DND-41 (cell line): ENCODE measurements at places on chromosomes 7 and 10.

DNA sequence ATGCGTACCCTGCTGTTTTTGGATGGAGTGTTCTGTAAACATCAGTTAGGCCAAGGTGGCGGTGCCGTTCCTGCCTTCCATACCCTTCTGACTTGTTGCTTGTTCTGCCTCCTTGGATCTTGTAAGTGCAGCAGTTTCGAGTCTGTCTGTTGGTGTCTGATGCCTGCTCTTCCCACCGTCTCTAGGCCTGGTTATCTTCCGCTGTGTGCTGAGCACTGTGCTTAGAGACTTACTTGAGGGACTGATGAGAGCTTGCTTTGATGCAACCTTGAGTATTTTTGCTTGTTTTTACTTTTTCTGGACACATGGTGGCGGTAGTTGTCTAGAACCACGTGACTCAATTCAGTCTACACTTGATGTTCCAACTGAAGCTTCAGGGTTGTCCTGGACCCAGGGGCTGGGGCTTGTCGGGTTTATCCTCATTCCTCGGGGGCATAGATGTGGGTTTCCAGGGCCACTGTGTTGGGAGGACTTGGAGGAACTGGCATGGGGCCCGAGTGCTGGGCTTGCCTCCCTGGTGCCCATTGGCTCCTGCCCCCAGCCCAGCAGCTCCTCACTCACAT is 14.4 kb upstream of the SPRN start:
- DNase-seq, result peak; percentile 36

DNA sequence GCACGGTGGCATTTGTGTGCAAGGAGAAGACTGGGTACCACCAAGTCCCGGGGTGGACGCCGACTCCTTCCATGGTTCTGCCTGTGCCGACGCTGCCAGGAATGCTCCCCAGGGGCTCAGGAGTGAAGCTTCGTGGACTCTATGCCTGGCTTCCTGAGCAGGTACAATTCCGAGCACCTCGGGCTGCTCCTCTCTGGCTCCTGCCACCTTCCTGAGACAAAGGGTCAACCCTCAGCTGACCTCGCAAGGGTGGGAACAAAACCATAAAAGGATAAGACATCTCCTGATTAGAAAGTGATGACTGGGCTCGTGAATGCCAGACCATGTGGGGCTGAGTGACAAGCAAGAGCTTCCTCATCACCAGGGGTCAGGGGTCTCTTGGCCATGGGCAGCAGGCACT is 31.8 kb downstream of the CALML3 start:
- no peak for DNase-seq

GRCh38 chr7:68688416-68689086 is 909.7 kb upstream of the AUTS2 start:
- no peak for DNase-seq

GRCh38 chr7:107079212-107079940 is 34.9 kb downstream of the PRKAR2B start:
- no peak for DNase-seq

- DNase-seq, result no peak
These were observed 199.7 kb downstream of the ANK3 start for GRCh38 chr10:60189861-60190475.

- no peak for DNase-seq
These were observed 7.4 kb downstream of the APBB1IP start for GRCh38 chr10:26445411-26446031.

DNA sequence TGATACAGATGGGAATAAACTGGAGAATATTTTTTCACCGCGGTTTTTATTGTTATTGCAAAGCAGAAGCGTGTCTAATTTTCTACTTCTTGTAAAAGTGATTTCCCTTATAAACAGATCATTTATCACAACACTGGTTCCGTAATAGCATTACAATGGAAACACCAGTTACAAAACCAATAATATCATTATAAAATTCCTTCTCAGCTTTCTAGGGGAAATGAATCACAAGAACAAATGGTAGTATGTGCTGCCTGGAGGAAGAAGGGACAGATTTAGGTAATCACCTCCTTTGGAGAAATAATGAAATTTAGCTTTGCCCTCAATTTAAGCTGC is 2.4 kb upstream of the CCDC6 start:
- DNase-seq, result no peak

DNA sequence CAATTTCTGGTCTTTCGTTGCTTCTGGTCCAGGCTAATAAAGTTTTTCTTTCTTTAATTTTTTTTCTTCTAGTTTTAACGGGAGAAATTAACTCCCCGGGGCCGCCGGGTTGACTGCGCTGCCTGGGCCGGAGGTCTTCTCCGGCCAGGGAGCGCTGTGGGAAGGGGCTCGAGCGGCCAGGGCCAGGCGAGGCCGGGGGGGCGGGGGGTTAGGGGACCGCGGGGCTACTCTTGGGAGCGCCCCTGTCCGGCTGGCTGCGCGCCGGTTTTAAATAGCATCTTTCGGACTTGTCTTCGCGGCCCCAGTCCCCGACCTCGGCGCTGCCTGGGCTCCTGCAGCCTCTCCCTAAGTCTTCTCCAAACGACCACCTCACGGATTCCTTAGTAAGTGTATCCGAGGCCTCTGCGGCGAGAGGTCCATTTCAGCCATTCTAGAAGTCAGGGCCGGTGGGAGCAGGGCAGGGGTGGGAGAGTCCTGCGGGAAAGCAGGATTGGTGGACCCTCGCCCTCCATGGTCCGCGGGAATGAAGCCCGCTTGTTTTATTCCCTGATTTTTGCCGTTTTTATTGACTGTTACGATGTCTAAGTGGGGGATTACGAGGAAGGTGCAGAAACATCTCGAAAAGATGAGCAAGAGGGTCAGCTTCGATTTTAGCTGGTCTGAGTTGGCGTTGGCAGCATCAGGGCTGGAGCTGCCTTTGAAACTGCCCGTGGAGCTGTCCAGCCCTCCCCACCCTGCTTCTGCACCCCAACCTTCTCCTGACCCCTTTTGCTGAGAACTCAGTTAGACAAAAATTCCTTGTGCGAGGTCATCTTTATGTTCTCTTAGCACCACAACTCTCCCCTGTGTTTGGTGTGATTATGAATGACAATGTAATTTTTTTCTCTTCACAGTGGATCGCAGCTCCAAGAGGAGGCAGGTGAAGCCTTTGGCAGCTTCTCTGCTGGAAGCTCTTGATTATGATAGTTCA is 555 bp downstream of the PHF14 start:
- peak; percentile 42 for DNase-seq

- DNase-seq, result no peak
These were observed 84.7 kb downstream of the DLG5 start for GRCh38 chr10:77841711-77842375.

DNA sequence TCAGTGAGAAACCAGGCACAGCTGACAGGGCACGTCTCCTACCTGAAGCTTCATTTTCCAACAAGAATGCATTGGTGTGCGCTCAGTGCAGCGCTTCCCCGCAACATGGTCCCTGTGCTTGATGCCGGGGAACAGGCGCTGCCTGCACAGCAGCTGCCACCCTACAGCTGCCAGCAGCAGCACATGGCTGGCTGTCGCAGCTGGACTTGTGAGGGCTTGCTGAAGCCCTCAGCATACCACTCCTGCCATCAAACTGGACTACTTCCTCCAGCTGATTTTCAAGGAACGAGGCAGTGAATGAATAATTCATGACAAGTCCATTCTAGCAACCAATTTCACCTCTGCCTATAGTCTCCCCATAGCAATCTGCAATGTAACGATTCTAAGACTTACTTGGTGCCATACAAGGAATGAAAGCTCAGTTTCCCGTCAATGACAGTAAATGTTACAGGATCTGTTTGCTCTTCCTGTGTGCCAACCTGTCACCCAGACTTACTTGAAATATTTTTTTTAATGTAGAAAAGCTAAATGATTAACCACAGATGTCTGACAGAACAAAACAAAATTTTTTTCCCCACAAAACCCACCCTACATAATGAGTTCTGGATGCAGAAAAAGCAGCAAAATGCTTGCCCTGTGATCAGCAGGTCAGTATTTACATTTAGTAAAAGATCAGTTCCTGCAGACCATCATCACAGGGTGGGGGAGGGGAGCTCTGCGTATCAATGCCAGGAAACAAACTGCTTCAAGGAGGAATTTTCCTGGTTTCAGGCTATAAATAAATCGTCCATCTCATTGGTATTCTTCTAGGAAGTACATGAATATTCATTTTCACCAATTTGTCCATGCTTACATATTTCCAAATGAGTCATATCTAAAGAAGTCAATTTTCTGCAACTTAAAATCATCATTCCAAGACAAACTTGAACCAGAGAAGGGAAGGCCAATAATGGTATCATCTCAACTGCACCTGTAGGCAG is 140.6 kb downstream of the ALOX5 start:
- DNase-seq, result no peak

- DNase-seq, result no peak
These were observed 6.7 kb downstream of the SKIDA1 start for GRCh38 chr10:21518641-21519396.

- DNase-seq, result no peak
These were observed 251.4 kb downstream of the MAD1L1 start for GRCh38 chr7:1981201-1981877.

GRCh38 chr7:132130497-132130896 is 445.8 kb downstream of the PLXNA4 start:
- DNase-seq, result peak; percentile 44

GRCh38 chr7:117041007-117041406 is 87.7 kb downstream of the ST7 start:
- DNase-seq, result no peak

DNA sequence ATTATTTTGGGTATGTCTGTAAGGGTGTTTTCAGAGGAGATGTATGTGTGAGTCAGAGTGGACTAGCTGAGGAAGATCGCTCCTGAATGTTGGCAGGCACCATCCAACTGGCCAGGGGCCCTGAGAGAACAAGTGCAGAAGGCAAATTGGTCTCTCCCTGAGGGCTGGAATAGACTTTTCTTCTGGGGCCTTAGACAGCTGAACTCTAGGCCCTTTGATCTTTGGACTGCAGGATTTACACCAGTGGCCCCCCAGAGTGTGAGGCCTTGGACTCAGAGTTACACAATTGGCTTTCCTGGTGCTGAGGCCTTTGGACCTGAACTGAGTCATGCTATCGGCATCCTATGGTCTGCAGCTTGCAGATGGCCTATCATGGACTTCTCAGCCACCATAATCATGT is 217.2 kb downstream of the REEP3 start:
- DNase-seq, result no peak

- no peak for DNase-seq
These were observed 27.3 kb upstream of the MRC1 start for GRCh38 chr10:17781856-17782255.
